ENCODE measurements at places on chromosomes 12 and 14.
A peak's percentile ranks its signal among the peaks of the same experiment; 100 is the strongest.

DNA sequence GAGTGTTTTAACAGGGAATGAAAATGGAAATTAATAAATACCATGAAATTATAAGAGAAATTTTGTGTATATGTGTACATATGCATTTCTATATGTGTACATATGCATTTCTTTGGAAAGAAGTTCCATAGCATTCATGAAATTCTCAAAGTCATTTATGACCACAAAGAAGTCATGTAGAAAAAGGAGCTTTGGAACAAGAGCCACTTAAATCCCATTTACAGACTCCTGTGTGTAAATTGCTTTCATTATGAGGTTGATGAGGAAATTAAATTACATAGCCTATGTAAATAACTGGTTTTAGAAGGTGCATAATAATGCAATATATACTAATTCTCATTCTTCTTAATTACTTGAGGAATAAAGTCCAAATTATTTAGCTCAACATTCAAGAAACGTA lies 450.5 kb upstream of the SYT1 start:
- DNase-seq, result no peak

DNA sequence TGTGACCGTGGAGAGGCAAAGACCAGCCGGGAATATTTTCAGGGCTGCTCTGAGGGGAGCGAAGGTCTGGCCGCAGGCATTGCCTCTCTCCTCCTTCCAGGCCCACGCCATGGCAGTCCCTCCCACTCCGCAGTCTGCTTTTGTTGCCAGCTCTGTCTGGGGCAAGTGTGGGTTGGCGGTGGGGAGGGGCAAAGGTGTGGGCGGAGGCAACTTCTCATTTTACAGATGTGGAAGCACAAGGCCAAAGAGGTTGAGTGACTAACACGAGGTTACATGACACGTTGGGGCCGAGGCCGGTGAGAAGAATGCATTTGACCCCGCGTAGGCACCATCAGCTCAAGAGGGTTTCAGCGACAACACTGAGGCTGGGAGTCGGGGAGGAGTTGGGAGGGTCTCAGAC lies 6.1 kb upstream of the FAIM2 start:
- DNase-seq, result no peak

GRCh38 chr14:103071544-103072251 lies 12.3 kb upstream of the LBHD2 start:
- no peak for DNase-seq

DNA sequence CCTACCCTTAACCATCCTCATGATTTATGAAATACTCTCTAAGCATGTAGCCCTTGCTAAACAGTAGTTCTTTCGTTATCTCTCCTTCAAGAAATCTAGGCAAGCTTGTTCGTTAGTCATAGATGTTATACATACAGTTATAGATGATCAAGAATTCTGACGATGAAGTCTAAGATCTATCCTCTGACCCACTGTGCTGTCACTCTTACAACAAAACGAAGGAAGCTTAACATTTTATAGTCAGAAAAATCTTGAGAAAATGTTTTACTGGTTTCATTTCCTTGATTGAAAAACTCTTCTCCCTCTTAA lies 68.9 kb downstream of the SPPL3 start:
- DNase-seq, result no peak

GRCh38 chr14:80587096-80587724 lies 354.3 kb downstream of the CEP128 start:
- no peak for DNase-seq

- no peak for DNase-seq
These were observed 37.3 kb downstream of the BAZ1A start for GRCh38 chr14:34837801-34838322.

- no peak for DNase-seq
These were observed 6.4 kb downstream of the ETV6 start for GRCh38 chr12:11655842-11656241.

- no peak for DNase-seq
These were observed 395.0 kb downstream of the FOXG1 start for GRCh38 chr14:29161593-29161992.

DNA sequence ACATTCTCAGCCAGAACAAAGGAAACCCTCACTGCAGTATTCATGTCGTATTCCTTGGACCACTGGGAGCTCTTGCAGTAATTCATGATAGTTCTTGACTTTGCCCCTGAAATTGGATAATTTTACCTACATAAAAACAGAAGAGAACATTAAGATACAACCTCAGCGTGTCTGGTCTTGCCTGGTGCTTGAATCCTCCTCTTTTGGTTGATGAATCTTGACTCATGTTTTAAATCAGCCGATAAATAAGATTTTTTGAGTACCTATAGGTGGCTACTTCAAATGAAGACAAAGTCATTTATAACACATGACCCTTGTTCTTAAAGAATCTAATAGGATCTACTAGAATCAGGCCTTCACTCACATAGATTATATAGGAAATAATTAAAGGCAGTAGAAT lies 221.0 kb downstream of the PTPRO start:
- no peak for DNase-seq

DNA sequence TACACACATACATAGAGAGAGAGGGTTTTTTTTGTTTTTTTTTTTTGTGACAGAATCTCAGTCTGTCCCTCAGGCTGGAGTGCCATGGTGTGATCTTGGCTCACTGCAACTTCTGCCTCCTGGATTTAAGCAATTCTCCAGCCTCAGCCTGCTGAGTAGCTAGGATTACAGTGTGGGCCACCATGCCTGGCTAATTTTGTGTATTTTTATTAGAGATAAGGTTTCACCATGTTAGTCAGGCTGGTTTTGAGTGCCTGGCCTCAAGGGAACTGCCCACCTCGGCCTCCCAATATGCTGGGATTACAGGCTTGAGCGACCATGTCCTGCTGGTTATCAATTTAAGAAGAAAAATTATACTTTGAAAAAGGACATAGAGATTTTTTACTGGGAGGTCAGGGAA lies 710.6 kb downstream of the SLC6A15 start:
- no peak for DNase-seq

- no peak for DNase-seq
These were observed 54.7 kb downstream of the PRIMA1 start for GRCh38 chr14:93733631-93734030.

DNA sequence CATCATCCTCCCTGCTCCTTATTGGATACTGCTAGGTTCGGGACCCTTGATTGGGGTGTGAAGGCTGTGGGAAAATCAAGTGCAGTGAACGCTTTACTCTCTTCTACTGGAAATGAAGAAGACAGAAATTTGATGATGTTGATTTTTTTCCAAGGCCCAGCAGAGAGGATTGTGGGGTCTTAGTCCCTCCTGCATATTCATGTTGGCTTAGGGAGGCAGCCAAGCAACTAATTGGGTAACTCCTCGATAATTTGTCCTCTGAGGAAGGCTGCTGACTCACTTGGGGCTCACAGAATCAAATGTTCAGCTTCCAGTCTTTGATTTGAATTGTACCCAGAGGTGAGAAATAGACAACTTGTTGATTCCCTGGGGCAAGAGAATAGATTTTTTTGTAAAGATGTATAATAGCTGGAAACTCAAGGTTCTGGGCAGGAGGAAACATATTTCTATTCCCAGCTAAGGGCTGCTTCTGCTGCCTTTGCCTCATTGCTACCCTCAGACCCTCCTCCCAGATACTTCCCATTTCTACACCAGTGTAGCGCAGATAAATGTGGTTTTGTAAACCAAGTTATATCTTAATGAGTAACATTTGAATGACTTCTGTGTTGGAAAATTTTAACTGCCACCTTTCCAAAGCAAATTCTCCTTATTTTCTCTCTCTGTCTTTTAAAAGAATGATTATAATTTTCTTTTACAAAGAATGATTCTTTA lies 21.7 kb downstream of the NEUROD4 start:
- DNase-seq, result no peak

GRCh38 chr12:78155546-78155945 lies 324.9 kb downstream of the NAV3 start:
- no peak for DNase-seq

- no peak for DNase-seq
These were observed 69.0 kb downstream of the DIO3 start for GRCh38 chr14:101630056-101630965.

GRCh38 chr12:25785134-25785533 lies 173.3 kb upstream of the RASSF8 start:
- no peak for DNase-seq

DNA sequence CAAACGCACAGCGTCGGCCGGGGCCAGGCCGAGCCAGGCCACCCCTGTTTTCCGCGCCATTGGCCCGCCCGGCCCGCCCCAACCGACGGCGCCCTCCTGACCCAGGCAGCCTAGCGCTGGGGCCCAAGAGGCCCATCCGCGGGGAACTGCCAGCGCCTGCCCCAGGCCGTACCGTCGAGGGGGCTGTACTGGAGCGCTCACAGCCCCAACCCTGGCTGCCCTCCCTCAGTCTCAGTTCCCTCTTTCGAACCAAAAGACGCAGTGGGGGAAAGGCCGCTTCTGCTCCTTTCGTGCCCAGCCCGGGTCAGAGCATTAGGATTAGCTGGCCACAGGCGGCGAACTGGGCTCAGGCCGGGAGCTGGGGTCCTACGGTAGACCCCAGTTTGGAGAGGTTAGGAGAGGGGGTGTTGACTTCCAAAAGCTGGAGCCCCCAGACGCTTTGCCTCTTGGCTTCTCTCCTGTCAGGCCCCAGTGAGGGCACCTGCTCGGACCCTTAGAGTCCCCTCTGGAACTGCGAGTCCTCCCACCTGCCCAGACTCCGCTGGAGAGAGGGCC lies 1.9 kb downstream of the NKX2-1 start:
- DNase-seq, result peak; percentile 80

DNA sequence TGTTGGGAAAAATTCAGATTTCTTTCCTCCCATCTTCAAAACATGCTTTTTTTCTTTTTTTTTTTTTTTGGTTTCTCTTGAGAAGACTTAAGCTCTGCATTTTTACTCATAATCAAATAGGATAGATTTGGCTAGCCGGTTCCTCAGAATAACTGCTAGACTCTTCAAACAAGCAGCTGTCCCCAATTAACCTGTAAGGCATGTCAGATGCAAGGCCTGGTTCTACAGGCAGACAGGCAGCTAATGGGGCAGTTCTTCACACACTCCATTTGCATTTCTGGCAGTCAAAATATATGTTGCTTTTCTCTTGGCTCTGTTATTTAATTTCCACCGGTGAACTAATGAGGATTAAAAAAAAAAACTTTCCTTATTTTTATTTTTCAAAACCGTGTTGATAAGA lies 228.0 kb upstream of the ATP2B1 start:
- no peak for DNase-seq

DNA sequence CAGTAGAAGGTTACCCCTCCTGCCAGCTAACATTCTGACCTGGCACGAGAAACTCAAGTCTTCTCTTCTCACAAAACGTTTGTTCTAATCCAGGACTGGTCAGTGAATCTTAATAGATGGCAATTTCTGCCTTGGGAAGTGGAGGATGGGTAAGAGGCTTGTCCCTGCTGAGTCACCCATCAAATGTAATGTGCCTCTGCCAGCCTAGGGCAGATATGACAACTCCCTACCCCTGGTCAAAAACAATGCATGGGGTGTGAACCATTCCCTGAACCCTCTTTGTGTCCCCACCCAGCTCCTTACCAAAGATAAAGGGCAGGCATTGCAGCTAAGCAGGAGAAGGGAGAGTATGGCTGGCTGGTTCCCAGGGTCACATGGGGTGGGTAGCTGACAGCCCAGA lies 1052.9 kb downstream of the GALC start:
- no peak for DNase-seq

DNA sequence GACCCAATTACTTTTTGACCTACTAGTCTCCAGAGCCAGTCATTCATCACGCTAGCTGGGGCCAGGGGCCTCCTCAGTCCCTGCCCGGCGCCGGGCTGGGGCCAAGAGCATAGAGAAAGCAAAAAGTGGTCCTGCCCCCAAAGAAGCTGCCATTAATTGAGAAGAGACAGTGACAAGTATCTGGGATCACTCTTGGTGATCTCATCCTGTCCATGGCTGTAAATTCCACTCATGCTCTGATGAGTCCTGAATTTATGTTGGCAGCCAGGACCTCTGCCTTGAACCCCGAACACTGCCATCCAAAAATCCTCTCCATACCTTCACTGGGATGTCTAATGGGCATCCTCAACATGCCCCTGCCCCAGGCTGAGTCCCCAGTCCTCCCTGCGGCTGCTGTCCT lies 34.4 kb upstream of the DLK1 start:
- no peak for DNase-seq

DNA sequence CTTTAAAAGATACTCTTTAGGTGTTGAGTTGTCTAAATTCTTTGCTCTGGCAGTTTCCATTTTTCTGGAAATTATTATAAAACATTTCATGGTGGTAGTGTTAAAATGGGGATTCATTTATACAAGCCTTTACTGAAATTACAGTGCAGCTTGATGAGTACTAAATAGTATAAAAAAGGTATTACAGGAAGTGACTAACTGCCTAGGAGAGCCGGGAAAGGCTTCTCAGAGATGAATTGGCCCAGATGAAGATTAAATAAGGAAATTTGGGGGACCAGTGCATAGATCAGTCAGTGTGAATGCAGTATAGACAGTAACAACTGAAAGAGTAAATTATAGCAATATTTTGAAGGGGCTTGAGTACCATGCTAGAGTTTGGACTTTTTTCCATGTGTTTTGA lies 7.5 kb downstream of the PSMA6 start:
- no peak for DNase-seq

GRCh38 chr12:51920046-51920445 lies 12.7 kb downstream of the ACVRL1 start:
- no peak for DNase-seq

DNA sequence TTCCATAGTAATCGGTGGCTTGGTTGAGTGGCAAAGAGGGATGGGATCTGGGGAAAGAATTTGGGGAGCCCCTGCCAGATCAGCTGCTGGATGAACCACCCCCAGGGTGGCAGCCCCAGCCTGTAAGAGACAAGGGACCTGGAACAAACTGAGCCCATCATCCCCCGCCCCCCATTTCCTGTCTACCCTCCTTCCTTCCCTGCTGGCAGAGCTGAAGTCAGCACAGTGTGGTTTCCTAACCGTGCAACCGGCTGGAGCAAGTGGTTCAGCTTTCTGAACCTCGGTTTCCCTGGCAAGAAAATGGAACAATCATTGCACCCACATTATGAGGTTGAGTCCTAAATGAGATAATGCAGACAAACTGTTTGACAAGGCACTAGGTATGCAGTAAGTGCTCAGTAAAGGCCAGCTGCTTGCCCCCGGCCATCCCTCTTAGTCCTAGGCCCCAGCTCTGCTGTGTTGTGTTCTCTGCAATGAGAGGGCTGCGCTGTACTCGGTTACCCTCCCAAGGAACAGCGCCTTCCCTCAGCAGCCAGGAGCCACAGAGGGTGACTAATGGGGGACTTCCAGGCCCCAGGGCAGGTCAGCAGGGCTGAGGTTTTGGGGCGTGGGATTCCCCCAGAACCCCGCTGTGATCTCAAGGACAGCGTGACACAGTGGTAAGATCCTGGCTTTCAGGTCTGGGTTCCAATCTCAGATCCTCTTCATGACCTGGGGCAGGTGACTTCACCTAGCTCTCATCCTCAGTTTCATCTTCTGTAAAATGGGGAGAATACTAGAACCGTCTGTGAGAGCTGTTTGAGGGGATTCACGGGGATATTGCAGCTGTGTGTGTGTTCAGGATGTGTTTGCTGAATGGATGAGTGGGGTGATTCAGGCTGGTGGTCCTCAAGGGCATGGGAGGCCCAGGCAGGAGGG lies 16.5 kb downstream of the SELPLG start:
- no peak for DNase-seq

GRCh38 chr14:72775923-72776554 lies 117.9 kb downstream of the DPF3 start:
- no peak for DNase-seq

Data from DMS79 treated with DMSO at 0.1 percent for 48 hours (cell line).